NCI-H774 (cell line): ENCODE measurements at places on chromosomes 7 and 10.
A peak's percentile ranks its signal among the peaks of the same experiment; 100 is the strongest.

DNA sequence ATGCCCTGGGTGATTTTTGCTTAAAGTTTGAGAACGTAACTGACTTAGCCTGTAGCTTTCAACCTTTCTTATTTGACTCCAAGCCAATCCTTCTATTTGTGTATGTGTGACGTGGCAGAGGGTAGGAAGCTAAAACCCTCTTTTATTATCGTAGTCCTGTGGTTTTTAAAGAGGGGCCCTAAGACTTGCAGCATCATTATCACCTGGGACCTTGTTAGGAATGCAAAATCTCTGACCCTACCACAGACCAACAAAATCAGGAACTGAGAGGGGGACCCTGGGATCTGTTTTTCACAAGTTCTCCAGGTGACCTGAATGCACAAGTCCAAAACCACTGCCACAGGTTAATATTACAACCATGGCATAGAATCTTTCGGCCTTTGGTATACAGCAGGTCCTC, 80.1 kb downstream of the OSBPL3 start:
- DNase-seq: no peak

- DNase-seq: no peak
These were observed 186.7 kb upstream of the HGF start for GRCh38 chr7:81956520-81956919.

- no peak for DNase-seq
These were observed 308.5 kb downstream of the REEP3 start for GRCh38 chr10:63829573-63830149.

DNA sequence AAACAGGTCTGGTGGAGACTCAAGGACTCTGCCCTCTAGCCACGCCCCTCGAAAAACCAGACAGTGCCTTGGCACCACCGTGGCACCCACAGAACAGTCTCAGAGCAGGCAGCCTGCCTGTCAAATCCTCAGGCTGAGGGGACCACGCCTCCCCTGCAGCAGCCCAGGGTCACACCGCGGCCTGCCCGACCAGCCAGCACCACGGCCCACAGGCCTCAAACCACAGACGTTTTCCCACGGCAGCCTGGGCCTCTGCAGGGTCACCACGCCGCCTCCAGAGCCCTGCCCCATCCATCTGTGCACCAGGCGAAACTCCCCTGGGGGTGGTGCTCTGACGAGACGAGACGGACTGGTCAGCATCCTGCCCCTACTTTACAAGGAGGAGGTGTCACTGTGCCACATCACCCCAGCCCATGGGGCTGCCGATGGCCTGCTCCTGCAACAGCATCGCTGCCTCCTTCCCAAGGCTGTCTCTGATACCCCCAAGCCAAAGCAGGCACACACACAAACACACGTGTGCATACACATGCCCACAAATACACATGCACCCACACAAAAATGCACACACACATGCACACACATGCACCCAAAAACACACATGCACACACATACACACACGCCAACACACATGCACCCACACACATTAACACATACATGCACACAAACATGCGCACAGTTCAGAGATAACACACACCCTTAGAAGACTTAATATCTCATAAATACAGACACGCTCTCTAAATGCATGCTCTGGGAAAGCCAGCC, 24.6 kb downstream of the PAPOLB start:
- DNase-seq: no peak

DNA sequence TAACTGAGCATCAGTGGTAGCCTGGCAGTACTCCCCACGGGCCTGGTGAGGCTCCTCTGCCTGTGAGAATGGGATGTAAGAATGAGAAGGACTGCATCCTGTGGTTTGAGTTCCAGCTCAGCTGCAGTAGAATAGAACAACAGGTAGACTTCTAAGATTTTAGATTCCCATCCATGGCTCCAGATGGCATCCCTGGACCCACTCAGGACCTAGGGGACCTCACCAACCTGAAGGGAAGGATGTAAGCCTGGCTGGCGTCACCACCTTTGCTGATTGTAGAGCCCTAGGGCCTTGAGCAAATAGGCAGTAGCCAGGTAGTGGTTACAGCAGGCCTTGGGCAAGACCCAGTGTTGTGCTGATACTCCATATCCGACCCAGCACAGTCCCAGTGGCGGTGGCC, 9.6 kb upstream of the AOC1 start:
- no peak for DNase-seq

- no peak for DNase-seq
These were observed 9.1 kb downstream of the ADCYAP1R1 start for GRCh38 chr7:31061185-31061584.

DNA sequence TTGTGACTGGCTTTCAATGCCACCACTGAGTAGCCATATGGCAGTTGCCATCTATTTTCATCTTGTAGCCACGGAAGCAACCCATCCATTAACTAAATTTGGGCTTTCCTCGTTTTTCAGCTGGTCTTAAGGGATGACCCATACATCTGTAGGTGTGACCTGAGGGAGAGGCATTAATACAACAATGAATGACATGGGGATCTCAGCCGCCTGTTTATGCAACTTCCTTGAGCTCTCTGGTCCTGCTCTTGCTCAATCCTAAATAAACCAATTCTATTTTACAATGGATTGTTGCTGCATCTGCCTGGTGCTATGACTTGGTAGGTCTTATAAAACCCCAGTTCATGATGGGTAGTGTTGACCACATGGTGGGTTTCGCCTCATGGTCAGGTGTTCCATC, 21.9 kb upstream of the ADAM22 start:
- DNase-seq: no peak

- DNase-seq: no peak
These were observed 9.7 kb downstream of the CAMK1D start for GRCh38 chr10:12358863-12359564.

DNA sequence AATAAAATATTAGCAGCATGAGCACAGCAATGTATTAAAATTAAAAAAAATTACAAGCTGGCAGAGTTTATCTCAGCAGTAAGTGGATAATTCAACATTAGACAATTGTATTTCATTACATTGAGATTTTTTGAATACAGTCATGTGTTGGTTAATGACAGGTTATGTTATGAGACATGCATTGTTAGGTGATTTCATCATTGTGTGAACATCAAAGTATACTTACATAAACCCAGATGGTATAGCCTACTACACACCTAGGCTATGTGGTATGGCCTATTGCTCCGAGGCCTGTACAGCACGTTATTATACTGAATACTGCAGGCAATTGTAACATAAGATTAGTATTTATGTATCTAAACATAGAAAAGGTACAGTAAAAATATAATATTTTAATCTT, 29.7 kb downstream of the CCDC6 start:
- DNase-seq: no peak

GRCh38 chr7:136186281-136186680, 209.1 kb upstream of the MTPN start:
- no peak for DNase-seq

GRCh38 chr10:121927841-121928527, at the start of gene ATE1:
Gene ATE1 (minus strand): TSS chr10:121928031. CDS start chr10:121927949, 82 bp downstream.
- DNase-seq: peak; percentile 64

- DNase-seq: no peak
These were observed 121.7 kb downstream of the WDFY4 start for GRCh38 chr10:48806342-48806741.

DNA sequence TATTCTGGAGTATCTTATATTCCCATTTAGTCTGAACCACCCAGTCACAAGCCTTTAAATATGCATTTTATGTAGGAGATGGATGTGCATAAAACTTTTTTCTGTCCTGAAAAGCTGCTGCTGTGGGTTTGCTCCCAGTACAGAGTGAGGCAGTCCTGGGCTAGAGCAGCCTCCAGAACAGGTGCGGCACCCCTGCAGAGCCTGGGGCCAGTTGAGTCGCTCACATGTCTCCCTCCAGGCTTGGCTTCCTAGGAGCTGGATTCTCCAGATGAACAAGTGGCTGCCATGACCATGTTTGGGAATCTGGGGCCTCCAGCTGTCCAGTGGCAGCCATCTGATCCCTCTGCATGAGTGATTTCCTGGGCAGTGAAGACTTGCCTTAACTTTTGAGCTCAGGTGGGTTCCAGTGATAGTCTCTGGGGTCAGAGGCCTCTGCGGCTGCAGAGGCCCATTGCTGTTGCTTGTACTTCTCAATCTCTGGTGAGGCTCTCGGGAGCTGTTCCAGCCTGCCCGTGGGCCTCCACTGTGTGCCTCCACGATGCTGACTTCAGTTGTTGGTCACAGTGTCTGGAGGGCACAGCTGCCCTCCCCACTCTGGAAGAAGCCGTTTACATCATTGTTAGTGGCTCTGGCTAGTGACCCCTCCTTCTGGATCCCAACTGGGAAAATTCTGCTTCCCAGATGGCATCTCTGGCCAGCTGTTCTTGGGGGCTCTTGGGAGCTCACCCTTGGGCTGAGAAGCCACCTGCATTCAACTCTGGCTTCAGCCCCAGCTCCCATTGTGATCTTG, 120.4 kb downstream of the EMX2 start:
- DNase-seq: no peak

- peak; percentile 22 for DNase-seq
These were observed 66.2 kb upstream of the ARID5B start for GRCh38 chr10:61835069-61835945.

GRCh38 chr7:6385110-6385781, 62.5 kb downstream of the DAGLB start:
- DNase-seq: peak; percentile 51

GRCh38 chr10:117132751-117133231, 5.3 kb downstream of the VAX1 start:
- no peak for DNase-seq

GRCh38 chr7:44469461-44470134, 20.9 kb downstream of the NUDCD3 start:
- no peak for DNase-seq

GRCh38 chr7:138091032-138091431, 14.8 kb downstream of the AKR1D1 start:
- no peak for DNase-seq

DNA sequence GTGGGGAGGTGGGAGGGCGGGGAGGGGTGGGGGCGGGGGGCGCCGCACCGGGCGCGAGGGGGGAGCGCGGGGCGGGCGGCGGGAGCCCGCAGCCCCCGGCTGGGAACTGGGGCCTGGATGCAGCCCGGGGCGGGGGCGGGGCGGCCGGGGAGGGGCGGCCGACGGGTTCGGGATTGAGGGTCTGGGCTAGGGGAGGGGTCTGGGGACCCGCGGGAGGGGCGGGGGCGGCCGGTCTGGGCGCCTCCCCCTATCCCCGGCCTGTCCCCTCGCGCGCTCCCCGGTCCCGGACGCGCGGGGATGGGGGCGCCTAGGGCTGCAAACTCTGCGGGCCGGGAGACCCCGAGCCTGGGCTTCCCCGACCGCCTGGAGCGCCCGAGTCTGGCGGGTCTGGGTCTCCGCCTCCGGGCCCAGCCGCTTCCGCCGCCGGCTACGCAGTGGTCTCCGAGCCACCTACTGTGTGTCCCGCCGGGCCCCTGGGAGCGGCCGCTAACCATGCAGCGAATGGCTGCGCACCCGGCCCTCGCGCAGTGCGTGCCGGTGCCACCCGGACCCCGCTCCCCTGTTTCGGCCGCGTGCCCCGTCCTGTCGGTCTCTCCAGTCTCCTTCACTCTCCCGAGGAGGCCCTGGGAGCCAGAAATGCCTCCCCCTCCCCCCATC, 375 bp upstream of the FGF8 start:
- no peak for DNase-seq

DNA sequence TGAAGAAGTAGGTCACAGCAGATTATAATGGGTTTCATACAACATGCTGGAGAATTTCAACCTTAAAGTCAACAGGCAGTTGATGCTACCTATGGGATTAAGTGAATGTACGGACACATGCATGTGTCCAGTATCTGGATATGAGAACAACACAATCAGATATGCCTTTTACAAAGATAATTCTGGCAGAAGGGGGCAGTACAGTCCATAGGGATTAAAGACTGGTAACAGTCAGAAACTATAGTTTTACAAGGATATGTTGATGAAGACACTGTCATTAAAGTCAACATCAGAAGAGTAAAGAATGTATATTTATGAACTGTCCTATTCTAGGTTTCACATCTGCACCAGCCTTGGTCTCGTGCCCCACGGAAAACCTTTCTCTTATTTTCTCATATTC, 41.5 kb downstream of the ANKMY2 start:
- DNase-seq: no peak

- DNase-seq: no peak
These were observed 18.8 kb upstream of the ABCB5 start for GRCh38 chr7:20596653-20597052.

GRCh38 chr10:72248468-72249151, 25.1 kb upstream of the DDIT4 start:
- peak; percentile 6 for DNase-seq

GRCh38 chr10:92972886-92973285, 87.7 kb upstream of the CYP26C1 start:
- no peak for DNase-seq

GRCh38 chr7:156609010-156609877, 31.3 kb upstream of the RNF32 start:
- DNase-seq: no peak

GRCh38 chr10:132142396-132143161, 44.2 kb upstream of the DPYSL4 start:
- no peak for DNase-seq

GRCh38 chr10:13087986-13088618, 11.9 kb upstream of the OPTN start:
- no peak for DNase-seq

- no peak for DNase-seq
These were observed 1.7 kb upstream of the MRLN start for GRCh38 chr10:59754951-59755350.

GRCh38 chr7:107661865-107662379, 1.3 kb downstream of the SLC26A4 start:
- no peak for DNase-seq

DNA sequence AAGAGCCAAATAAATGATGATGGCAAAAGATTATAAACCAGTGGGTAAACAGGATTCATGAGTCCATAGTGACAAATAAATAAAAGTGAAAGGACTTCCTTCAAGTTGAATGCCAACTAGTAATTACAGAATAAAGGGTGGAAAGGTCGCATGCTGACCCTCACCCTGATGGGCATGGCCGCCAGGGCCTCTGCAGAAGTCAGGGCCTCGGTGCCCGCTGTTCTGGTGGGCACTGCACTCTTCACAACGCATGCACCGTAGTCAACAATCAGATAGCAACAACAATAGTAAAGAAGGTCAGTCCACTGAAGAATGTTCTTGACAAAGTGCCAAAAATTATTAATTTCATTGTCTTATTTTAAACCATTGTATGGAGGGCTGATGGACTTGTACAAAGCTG, 123.2 kb upstream of the LANCL2 start:
- no peak for DNase-seq

DNA sequence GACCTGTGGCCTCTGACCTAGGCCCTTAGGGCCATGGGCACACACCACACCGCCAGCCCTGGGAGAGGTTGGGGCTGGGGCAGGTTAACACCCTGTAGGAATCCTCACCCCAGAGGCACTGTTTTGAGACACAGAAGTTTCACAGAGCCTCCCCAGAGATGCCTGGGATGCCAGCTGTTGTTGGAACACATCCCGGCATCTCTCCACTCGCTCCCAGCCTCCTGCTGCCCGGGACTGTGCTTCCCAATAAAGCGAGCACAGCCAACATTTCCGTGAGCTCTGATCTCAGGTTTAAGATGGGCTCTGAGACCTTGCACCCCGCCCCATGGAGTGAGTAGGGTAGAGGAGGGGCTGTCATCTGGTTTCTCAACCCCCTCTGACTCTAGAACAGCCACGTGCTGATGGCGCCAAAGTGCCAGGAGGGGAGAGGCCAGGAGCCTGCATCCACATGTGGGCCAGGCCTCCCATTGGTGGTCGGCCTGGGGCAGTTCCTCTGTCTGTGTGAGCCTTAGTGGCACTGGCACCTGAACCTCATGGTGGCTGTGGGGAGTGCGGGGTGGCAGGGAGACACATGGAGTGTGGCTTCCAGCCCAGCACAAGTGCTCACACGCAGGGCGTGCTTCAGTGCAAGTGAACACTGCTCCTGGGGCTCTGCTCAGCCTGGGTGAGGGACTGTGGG, 54.7 kb downstream of the RASGEF1A start:
- no peak for DNase-seq

GRCh38 chr7:44221231-44221791, 20.5 kb downstream of the YKT6 start:
- DNase-seq: no peak
